NCI-H1105 treated with DMSO at 0.1 percent for 48 hours (cell line): ENCODE measurements at places on chromosomes 6 and 20.

DNA sequence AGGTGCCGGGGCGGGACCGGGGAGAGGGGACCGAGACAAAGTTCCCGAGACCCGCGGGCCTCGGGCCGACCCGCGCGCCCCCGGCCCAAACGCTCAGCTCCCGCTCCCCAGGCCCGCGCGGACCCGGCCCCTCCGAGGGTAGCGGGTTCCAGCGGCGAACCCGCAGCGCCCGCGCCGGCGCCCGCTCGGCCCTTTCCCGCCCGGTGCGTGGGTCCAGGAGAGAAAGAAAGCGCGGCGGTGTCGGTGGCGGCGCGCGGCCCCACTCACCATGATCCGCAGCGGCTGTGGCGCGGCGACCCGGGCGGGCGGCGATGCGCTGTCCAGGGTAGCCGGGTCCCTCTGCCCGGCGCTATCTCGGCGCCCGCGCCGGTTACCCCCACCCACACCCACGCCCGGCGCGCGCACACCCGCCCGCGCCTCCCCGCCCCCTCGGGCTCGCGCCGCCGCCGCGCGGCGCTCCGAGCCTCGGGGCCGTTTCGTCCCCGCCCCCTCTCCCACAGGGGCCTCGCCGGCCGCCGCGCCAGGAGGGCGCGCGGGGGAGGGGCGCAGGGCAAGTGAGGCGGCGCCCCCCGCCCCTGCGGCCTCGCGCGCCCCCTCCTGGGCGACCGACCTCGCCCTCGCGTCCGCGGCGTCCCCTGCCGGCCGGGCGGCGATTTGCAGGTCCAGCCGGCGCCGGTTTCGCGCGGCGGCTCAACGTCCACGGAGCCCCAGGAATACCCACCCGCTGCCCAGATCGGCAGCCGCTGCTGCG lies at the start of gene ELOVL2:
ELOVL2 (minus strand) TSS at position 345 of the 751 bp plus-strand sequence; CDS start at position 270, 75 bp downstream.
- DNase-seq, result peak; percentile 6

GRCh38 chr20:57500962-57501361 lies 24.0 kb downstream of the CTCFL start:
- DNase-seq, result no peak

- DNase-seq, result peak; percentile 33
These were observed 52.9 kb upstream of the FABP7 start for GRCh38 chr6:122726649-122727048.

DNA sequence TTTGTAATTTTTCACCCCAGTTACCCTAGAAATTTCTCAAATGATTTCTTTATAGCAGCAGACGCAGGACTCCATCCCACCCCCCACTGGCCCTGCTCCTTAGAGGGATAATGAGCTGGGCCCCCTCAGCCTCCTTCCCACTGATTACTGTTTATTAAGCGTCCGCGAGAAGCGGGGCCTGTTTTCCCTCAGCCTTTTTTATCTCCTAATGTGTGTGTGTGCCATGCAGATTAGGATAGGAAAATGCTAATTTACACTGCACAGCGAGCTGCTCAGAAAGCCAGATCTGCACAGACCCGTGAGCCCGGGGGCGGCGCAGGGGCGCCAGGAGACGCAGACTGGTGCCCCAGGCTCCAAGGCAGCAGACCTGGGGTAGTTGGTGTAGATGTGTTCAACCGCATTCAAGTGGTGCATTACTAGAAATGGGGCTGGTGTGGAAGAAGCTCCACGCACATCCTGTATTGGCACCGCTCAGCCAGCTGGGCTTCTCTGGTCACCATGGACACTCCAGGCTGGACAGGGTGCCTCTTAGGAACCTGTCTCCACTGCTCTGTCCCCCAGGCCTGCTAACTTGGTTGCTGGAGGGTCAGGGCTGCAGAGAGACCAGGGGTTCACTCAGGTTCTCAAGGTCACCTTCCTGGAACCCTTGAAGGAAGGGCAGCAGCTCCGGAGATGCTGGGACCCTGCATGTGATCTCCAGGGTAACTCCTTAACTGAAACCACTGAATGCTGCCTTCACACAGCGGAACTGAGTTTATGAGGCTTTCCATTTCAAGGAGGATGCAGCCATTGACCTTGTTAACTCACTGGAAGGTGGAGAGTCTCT lies 256.3 kb downstream of the ERMARD start:
- peak; percentile 80 for DNase-seq

GRCh38 chr6:16129623-16130401 lies 926 bp downstream of the MYLIP start:
- DNase-seq, result peak; percentile 60

DNA sequence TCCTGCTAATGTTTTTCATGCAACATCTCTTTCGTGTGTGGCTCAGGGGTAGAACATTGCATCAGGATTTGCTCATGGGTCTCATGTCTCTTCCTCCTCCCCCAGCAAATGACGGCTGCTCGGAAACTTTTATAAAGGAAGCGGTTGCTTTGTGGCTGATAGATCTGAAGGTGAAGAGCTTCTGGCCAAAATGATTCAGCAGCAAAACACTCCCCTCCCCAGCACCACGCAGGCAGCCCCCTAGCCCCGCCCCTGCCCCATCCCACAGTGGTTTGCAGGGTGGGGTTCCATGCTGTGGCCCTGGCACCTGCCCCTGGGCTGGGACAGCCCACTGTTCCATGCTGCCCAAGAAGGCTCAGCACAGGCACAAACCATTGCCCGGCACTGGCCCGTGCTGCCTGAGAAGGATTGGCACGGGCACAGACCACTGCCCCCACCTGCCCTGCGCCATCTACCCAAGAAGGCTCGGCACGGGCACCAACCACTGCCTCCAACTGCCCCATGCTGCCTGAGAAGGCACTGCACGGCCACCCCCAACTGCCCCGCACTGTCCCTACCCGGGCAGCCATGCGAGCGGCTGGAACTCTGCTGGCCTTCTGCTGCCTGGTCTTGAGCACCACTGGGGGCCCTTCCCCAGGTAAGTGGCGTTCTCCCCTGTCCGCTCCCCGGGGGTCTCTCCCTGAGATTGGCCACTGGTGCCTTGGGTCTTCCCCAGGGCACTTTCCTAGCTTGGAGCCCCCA lies at the start of gene CST7:
CST7 (plus strand) TSS at position 331 of the 741 bp plus-strand sequence; CDS start at position 568, 237 bp downstream.
- DNase-seq, result no peak

DNA sequence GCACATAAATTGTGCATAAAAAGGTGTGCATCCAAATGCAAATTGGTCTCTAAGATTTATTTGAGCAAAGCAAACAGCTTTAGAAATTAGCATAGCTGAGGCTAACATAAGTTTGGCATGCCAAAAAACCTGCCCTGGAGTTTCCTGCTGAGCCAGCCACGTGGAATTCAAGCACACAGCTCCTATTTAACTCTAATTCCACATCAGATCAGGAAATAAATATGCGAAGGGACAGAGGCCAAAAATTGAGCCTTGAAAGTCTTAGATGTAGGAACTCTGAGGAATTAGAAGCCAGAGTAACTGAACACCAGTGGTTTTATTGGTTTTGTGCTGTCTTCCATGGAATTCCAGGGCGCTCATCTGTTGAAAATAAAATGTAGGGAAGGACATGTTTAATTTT lies 19.6 kb downstream of the SOBP start:
- no peak for DNase-seq

DNA sequence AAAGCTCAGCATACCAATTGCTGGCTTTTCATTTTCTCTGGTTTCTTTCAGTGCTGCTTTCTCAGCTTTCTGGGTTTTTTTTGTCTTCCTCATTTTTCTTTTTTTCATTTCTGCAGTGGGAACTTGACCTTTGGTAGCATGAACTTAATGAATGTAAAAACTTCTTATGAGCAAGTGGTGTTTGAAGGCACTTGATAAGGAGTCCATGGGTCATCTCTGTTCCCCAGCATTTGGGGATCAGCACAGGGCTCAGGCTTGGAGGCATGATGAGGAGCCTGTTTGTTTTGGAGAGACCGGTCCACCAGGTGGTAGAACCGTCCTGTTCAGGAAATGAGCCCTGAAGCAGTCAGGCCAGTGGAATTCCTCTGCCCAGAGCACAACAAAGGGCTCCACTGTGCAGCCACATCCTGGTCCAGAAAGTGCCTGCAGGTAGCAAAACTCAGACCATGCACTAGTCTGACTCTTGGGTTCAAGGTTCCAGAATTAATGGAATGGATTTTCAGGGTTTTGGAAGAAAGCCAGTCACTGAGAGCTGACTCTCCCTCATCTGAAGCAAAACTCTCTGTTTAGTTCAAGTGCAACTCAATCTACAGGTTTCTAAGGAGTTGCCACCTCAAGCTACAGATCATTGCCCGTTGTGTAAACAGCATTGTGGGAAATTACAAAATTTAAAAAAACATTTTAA lies 52.3 kb upstream of the ADGRF1 start:
- DNase-seq, result no peak

GRCh38 chr6:119241111-119241465 lies 108.5 kb downstream of the MAN1A1 start:
- peak; percentile 91 for DNase-seq

DNA sequence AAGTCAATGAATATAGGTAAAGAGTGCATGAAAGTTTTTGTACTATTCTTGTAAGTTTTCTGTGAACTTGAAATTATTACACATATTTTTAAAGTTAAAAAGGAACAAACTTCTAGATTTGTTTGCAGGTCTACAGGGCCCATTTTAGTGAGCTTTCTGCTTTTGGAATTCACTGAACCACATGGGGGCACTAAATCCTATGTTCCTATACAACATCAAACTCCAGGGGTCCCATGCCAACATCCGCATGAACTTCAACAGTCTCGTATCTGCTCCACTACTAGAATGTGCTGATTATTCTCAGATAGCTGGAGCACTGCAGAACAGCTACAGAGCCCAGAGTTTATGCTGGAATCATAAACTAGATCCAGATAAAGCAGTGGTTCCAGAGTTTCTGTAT lies 347.9 kb upstream of the SPTLC3 start:
- peak; percentile 9 for DNase-seq

GRCh38 chr6:168648240-168649125 lies 207.5 kb downstream of the SMOC2 start:
- no peak for DNase-seq

- no peak for DNase-seq
These were observed 579.5 kb downstream of the LMBRD1 start for GRCh38 chr6:69217343-69217742.

DNA sequence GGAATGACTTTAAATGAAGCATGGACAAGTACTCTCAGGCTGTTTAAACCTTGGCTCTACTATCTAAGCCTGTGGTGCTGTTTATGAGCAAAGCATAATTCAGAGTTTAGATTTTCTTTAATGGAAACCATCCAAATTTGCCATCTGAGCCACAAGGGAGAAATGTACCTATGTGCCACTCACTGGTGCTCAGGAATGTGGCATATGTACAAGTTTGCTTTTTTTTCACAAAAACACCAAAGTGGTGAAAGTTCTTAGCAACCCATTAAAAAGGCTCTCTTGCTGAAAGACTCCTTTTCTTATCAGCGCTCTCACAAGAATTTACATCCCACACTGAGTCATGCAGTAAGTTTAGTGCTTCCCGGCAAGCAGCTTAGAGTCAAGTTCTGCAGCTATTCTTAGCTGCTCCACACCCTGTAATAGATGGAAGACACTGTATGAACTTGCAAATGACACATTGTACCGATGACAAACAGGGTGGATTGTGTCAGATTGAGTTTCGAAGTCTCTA lies 57.3 kb upstream of the MLIP start:
- DNase-seq, result no peak

DNA sequence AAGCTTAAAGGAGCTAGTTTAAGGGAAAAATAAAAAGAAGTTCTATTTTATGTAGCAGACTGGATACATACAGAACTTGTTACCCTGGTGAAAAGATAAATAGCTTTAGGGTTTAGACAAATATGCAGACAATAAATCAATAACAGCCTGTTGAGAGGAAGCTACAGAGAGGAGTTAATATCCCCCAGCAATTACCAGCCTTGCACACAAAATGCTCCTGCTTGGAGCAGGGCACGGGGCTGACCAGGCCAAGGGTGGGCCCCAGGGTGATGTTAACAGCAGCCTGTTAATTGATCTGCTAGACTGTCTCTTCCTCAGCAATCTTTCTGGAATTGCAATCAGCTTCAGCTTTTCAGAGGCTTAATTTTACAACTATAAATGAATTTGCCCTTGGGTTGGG lies 125.1 kb upstream of the SOX4 start:
- DNase-seq, result no peak

DNA sequence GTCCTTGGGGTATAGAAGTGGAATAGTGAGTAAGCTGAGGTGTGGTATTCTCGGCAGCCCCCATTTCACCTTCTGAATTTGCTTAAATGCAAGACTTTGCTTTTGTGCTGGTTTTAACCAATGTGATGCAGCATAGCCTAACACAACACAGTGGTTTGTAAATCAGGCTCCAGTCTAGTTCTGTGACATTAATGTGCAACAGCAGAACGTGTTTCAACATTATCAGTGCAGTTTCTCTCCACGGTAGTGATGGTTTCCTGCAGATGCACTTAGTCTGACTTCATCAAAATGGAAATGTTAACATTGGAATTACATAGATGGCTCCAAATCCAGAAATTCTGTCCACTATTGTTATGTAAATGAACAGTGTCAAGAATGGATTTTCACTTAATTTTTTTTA lies 139.5 kb downstream of the ZFAND3 start:
- no peak for DNase-seq

DNA sequence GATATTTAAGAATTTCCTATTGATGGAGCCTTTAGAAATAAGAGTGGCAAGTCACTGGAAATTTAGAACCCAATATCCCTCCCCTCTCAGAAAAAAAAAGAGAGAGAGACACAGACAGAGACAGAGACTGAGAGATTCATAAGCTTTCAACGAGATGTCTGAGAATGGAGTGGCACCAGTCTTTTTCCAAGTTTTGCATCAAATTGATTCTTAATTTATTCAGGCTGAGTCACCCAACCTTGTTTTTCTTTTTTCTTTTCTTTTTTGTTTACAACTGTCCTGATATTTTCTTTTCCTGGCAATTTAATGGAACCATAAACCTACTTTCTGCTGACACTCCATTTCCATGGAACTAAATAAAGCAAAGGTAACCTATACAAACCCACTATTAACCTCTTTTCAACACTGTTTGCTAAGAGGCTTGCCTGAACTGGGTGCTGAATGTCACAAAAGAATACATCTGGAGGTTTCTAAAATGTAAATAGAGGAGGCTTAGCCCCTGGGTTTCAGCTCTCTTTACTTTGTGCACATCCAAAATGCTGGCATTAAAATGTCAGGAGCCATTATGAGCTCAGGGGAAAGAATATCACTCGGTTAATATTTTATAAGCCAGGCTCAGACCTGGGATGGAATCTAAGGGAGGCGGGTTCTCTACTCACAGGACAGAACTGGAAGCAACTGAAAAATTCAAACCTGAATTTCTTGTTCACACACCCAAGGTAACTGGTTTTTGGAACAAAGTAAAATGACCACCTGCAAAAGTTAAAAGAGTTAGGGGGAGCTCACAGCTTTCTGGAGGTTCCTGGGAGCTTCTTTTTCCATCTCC lies 100.8 kb downstream of the BFSP1 start:
- DNase-seq, result peak; percentile 93

GRCh38 chr6:50819904-50820868 lies 1.5 kb downstream of the TFAP2B start:
- DNase-seq, result no peak
